ENCODE measurements at places on chromosomes 3 and 15.

- DNase-seq: no peak
Observed at GRCh38 chr3:114214542-114215341, 22.6 kb downstream of the ZNF80 start.

DNA sequence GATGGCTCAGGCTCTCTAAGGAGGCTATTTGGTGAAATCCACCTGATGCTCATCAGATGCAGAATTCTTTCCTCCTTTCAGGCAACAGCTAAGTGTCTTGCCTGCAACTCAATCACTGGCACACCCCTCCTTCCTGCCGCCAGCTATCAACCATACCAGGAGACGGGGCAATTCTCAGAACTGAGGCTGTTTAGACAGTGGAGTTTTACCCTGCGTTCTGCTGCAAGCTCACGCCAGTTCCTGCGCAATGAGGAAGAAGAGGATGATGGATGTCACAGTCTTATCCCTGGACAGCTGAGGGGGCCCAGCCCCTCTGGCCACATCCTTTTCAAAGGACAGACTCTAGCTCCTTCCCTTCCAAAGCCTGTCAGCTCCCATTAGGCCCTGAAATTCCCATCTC lies 7.0 kb upstream of the MANF start:
- DNase-seq: peak; percentile 7

- no peak for DNase-seq
Observed at GRCh38 chr3:62833538-62833937, 41.7 kb downstream of the CADPS start.

DNA sequence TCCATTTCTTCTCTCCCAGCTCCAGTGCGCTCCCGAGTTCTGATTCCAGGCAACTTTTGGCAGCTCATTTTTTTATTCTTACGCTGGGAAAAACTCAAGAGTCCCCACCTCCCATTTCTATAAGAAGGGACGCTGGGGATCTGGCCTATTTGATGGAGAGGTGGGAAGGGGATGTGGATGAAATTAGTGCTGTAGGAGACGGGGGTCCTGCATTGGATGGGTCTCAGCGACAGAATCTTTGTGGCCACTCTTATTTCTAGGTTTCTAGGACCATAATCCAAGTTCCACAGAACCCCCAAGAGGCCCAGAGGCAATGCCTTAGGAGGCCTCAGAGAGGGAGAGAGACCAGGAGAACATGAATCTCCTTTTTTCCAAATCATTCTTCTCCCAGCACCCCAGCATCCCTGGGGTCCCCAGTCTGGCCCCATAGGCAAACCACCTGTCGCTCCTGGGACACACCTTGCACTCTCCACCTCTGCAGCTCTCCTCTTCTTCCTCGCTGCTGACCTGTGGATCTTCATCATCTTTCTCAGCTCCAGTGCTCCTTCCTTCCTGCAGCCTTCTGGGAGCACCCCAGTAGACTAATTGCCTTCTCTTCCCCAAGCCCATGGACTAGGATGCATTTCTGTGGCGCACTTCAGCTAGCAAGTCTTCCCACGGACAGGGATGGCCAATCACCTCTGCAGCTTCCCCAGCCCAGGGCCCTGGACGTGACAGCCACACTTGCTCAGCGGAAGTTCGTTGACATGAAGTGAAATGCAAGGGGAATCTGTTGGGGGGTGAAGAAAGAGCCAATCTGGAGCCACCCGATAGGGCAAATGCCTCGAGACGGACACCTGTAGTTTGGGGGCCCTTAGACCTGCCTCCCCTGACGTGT lies 100.1 kb upstream of the ALDH1A3 start:
- DNase-seq: no peak

DNA sequence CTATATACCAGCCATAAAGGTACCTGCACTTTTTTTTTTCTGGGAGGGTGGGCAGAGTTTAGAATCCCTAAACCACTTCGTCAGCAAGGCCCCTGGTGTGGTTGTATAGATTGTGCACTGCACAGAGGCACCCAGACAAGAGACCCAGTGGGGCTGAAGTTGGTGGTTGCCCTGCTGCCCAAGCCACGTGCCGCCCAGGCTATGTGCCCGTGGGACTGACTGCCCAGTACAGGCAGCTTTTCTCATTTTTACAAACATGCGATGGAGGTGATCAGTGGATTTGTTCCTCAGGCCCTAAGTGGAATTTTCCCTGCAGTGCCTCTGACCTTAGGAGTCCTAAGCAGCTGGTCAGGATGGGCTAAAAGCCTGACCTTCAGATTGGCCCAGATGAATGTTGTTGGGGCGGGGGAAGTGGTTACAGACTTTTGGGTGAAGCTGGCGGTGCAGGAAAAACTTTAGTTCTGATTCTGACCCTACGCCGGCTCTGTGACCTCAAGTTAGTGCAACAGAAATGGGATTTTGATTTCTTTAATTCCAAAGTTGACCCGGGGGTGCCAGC lies 34.9 kb upstream of the LIMD1 start:
- DNase-seq: no peak
